ENCODE measurements at places on chromosomes 13 and 19.

- DNase-seq, result no peak
Measured at GRCh38 chr19:42508892-42509444, 19.3 kb downstream of the CEACAM1 start.

DNA sequence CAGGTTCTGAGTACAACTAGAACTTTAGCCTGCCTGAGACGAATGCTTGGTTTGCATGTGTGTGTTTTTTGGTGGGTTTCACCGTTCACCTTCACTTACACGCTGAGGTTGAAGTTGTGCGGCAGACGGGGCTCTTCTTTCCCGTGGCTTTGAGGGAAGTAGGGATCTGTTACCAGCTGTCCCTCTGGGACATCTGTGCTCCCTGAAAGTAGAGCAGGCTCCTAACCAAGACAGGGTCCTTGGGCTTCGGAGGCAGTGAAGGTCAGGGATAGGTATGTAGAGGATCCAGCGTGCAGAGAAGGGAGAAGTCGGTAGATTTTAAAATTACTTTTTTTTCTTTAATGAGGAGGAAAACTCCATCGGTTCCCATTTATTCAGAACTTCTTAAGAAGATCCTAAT, 48.7 kb downstream of the ZNF536 start:
- no peak for DNase-seq

GRCh38 chr19:1857648-1858326, 5.6 kb downstream of the KLF16 start:
- no peak for DNase-seq

GRCh38 chr13:89627996-89628395, 1719.5 kb upstream of the MIR17HG start:
- no peak for DNase-seq

DNA sequence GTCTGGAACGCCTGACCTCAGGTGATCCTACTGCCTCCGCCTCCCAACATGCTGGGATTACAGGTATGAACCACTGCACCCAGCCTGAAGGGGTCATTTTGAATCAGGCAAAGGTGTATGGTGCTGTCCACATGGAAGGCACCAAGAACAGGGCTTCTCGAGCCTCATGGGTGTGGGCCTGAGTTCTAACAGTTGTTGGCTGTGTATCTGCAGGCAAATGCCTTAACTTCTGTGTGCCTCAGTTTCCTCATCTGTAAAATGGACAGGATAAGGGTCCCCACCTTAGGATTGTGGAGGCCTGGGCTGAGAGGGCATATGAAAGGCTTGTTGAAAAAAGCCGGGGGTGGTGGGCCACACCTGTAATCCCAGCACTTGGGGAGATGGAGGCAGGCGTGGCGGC, 9.2 kb downstream of the AP1M2 start:
- DNase-seq, result no peak

GRCh38 chr19:16936901-16937300, 48.1 kb downstream of the F2RL3 start:
- no peak for DNase-seq

- DNase-seq, result no peak
Measured at GRCh38 chr13:50437252-50437651, 406.2 kb downstream of the DLEU7 start.

DNA sequence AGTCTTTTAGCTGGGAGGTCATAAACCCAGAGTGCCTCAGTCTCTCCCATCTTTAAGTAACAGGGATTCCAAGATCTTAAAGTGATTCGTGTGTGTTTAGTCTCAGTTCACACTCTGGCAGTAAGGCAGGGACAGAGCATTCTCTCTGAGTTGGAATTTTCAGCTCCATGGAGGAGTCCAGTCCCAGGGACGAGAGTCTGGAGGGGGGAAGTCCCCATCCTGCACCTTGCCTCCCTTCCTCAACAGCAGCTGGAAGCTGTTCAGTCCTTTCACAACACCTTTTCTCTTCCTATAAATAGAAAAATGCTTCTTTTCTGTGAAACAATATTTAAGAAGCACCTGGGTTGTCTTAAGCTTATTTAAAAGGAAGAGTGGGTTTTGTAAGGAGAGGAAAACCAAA, 82.0 kb downstream of the KLF5 start:
- DNase-seq, result no peak

GRCh38 chr19:14441041-14441938, 8.2 kb downstream of the PKN1 start:
- DNase-seq, result no peak

DNA sequence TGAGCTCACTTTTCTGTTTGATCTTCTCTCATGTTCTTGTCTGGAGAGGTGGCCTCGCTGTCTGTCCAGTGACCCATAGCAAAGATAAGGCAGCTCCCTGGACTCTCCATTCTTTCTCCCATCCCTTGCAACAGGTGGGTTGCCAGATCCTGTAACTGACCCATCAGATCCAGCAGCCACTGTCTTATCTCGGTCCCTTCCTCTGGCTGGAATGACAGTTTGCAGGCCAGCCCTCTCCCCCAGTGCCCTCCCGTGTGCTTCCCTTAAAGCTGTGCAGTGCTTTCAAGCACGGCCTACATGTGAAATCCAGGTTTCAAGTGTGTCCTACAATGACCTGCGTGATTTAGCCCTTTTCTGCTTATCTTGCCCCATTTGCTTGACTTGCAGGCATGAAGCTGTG, 3.7 kb downstream of the GTF3A start:
- DNase-seq, result no peak

DNA sequence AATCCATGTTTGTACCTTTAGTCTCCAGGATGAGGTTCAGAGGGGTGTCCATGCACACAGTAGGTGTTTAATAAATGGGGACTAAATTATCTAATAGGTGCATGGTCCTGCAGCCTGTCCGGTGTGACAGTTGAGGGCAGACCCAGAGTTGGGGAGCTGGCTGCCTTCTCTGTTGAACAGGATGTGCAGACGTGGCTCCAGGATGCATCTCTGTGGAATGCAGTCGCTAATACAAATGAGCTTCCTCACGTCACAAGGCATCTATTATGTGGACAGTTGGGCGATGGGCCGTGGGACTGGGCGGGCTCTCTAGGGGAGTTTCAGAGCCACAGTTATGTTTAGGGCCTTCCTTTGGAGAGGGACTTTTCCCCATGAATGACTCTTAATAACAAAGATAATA, 71.0 kb downstream of the SIPA1L3 start:
- DNase-seq, result no peak

GRCh38 chr13:101828119-101828518, 375.6 kb downstream of the ITGBL1 start:
- DNase-seq, result no peak

DNA sequence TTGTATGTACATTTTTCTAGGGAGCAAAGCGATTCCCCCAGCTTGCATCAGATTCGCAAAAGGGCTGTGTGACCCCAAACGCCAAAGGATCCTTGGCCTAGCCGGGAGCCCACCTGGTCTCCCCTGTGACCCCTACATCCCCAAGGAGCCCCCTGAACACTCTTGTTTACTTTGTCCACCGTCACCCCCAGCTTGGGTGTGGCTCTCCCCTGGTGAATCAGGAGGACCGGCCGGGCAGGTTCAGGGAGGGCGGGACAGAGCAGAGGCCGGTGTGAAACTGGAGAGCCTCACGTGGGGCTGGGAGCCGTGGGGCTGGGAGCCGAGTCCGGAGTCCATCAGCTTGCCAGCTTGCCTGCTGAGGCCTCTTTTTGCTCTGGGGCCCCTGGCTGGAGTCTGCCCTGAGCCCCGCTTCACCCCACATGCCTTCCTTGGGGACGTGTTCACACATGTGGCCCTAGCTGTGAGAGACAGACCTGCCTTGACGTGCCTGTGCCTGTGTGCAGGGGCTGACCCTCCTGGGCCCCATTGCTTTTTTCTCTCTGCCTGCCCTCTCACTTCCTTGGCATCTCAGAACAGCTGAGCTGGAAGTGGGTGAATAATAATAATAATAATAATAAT, 2.0 kb downstream of the ITPKC start:
- peak; percentile 88 for DNase-seq

DNA sequence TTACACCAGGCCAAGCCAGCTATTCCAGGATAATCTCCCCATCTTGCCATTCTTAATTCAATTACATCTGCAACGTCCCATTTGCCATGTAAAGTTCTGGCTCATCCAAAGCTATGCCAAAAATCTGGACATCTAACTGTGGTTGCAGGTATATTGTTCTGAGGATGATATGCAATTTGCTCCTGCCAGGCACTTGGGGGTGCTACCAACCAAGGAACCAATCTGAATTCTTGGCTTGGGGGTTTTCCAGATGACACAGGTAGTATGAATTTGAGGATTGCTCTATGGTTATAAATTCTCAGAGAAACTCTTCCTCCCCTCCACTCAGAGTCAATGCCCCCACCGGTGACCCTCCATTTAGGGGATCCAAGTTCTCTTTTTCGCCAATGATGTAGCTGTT, 33.0 kb downstream of the CRYL1 start:
- no peak for DNase-seq

GRCh38 chr19:14496029-14496833, at the start of gene GIPC1:
Gene GIPC1 (minus strand): TSS chr19:14496127. CDS start chr19:14482976, 13,151 bp downstream.
- peak; percentile 98 for DNase-seq

DNA sequence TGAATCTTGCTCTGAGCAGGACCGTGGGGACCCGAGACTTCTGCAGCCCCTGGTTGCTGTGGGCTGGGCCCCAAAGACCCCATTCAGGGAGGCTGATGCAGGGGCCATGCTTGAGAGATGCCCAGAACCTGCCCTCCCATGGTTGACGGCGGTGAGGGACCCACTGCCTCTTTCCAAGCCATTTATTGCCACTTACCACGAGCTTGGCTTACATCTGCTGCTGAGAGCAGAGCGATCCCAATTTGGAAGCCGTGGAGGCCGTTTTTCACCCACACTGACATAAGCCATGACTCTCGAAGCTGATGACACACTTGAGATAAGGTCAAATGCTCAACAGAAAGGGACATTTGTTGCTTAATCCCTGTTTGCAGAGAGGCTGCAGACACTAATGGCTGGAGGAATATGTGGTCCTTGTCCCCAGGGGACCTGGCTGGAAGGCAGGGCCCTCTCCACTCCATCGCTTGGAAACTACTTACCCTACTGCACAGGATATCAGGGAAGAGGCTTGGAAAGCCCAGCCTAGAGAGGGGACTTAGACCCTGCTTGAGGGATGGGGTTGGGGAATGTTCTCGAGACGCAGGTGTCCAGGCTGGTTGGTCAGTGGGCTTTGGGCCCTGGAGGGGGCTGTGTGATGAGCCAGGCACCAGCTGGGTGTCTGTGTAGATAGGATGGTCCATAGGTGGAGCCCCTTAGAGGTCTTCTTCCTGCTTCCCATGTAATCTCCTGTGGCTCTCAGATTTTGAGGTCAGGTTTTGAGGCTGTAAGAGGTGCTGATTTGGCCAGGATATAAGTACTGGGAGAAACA, 15.3 kb downstream of the ZNF536 start:
- DNase-seq, result no peak

DNA sequence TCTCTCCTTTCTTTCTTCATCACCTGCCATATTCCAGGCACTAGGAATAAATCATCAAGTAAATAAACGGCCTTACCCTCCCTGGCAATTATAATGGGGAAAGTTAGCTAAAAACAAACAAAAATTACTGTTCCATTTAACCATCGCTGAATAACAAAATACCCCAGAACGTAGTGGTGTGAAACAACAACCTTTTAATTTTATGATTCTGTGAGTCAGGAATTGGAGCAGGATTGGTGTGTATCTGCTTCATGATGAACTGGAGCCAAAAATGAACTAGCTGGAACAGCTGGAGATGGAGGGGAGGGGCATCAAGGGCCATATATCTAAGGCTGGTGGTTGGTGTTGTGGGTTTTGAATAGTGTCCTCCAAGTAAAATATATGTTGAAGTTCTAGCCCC, 3.7 kb upstream of the CADM4 start:
- DNase-seq, result no peak

DNA sequence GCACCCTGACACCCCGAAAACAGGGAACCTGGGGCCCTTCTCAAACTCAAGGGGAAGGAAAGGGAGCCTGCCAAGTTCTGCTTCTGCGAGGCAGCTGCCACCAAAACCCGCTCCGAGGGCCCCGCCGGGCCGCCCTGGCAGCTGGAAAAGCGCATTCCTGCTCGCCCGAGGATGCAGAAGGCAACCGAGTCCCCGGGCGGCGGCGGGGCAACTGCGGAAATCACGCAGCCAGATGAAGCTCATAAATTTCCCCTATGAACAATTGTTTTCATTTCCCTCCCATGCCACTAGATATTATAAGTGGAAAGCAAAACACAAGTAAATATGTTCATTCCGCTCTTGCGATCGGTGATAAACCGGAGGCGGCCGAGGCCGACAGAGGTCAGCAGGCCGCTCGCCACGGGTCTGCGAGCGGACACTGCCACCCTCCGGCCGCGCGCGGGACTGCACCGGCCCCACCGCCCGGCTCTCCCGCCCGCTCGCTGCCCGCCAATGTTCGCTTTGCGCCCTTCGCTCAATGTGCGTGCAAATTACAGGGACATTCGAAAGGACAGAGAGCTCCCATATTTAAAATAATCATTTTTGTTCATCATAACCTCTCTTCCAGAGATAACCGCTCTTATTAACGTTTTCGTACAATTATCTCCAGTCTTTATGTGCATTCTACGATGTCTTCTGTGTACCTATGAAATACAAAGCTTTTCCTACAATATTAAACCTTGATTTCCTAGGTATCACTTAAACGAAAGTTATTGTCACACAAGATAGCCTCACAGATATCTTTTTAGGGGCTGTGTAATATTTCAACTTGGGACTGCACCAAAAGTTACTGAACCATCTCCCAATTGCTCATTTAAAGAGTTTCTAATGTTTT, 120.8 kb upstream of the ZNF507 start:
- DNase-seq, result no peak

- no peak for DNase-seq
Measured at GRCh38 chr13:47813718-47814117, 187.4 kb downstream of the SUCLA2 start.

DNA sequence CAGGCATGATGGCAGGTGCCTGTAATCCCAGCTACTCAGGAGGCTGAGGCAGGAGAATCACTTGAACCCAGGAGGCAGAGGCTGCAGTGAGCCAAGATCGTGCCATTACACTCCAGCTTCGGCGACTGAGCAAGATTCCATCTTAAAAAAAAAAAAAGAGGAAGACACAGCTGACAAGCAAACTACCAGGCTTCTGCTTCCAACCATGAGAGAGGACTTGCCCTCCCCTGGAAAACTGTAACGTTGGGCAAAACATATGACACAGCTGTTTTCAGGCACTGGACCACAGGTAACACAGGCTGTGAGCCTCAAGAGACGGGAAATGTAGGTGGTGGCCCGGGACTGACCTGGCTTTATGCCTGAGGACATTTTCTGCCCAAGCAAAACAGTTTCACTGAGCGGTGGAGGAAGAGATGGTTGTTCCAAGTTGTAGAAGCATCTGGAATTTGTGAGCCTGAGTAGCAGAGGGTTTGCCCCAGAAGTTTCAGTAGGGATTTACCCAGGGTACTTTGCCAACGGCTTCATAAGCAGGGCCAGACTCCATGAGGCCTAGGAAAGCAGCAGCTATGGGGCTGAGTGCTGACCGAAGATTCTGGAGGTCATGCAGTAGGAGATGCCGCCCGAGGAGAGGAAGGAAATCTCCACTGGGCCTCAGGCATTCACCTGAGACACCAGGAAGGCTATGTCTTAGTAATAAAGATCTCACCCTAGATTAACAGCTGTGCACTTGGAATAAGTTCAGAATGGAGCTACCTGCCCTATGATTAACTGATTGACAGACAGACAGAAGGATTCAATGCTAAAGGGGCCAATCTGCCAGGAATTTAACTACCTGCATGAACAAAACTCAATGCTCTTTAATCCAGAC, 88.0 kb downstream of the ABCC4 start:
- DNase-seq, result no peak

Measured in coronary artery (tissue), 2 donors.